ENCODE measurements at places on chromosomes 2 and 18.

DNA sequence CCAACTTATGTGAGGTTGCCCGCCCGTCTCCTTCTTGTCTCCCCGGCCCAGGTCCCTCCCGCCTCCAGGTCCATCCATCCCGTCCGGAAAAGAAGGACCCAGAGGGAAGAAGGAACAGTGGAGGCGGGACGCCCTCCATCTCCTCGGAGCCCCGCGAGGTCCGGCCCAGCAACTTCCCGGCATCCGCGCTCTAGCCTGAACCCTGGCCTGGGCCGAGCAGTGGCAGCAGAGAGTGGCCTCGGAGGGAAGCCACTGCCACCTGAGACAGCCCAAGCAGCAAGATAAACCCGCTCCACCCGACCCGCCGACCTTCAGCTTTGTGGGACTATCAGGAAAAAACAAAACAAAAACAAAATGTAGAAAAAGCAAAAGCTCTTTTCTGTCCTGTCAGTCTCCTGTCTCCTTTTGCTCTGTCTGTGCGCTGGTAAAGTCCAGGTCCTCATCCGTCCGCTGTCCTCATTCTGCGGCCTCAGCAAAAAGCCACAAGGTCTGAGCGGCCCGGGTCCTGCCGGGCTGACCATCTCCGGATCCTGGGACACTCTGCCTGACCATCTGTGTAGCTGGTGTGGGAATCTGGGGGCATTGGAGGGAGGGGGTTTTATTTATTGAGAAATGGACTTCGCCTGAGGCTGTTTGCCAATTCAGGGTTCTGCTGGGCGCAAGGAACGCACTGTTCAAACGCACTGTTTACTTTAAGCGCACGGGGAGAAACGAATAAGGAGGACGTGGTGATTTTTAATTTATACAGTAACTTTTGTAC lies 3.1 kb downstream of the DLX1 start:
- H3K27me3 ChIP-seq = peaks cover 91% of the 10 kb centered on the region
- H3K4me3 ChIP-seq = no peak overlapping the region
- H3K4me1 ChIP-seq = peaks cover 13% of the 10 kb centered on the region
- H3K36me3 ChIP-seq = no peaks in the 10 kb centered on the region

DNA sequence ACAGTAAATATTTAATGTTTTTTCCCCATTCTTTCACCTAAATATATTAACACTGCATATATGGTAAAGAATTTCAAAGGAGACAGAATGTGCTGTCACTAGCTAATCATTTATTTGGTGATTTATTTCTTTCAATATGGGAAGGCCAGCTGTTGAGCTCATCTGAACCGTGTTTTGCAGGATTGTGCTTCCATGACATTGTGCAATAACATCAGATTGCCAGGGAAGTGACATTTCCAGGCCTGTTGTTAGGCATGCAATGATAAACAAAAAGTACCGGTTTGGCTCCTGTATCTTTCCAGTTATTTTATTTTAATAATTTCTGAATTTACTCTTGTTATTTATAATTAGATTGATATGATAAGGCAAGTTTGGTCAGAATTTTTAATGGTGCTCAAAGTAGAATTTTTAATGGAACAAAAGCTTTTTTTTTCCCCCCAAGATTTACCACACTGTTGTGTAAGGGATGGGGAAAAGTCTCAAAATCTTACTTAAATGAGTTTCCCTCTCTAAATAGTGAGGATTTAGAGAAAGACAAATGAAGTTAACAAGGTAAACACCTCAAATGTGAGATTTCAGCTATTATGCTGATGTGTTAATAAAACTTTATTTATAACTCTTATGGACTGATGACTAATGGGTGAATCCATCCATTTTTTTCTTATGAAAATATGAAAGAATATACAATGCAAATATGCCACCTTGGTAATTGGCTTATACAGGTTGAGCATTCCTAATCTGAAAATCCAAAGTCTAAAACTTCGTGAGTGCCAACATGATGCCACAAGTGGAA lies 52.7 kb downstream of the MALT1 start:
- no peaks in the 10 kb centered on the region for H3K4me1 ChIP-seq
- no peaks in the 10 kb centered on the region for H3K27me3 ChIP-seq
- no peak overlapping the region for H3K27ac ChIP-seq
- no peaks in the 10 kb centered on the region for H3K36me3 ChIP-seq
- H3K4me3 ChIP-seq = no peak overlapping the region

DNA sequence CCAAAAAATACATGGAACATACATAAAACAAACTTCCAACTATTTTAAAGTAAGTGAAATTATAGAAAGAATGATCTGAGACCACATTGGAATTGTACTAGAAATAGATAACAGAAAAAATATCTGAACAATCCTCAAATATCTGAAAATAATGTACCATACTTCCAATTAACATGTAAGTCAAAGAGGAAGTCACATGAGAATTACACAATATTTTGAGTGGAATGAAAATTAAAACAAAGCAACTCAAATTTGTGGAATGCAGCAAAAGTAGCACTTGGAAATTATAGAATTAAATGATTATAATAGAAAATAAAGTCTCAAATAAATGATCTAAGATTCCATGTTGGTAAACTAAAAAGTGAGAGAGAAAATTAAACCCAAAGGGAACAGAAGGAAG lies 38.3 kb upstream of the CTIF start:
- H3K4me1 ChIP-seq = no peaks in the 10 kb centered on the region
- H3K4me3 ChIP-seq = no peak overlapping the region
- H3K27me3 ChIP-seq = no peaks in the 10 kb centered on the region
- H3K36me3 ChIP-seq = no peaks in the 10 kb centered on the region

DNA sequence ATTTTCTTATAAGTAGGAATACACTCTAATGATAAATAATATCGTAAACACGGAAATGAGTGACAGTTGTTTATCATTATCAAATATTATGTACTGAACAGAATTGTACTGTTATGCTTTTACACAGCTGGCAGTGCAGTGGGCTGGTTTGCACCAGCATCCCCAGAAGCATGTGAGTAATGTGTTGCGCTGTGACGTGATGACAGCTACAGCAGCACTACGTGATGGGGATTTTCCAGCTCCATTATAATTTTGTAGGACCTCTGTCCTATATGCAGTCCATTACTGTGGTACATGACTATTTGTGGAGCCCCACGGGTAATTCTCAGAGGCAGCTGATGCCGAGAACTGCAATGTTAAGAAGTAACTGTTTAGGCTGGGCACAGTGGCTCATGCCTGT lies 77.3 kb upstream of the ATG16L1 start:
- H3K36me3 ChIP-seq = no peaks in the 10 kb centered on the region
- DNase-seq = no peak
- H3K27ac ChIP-seq = no peak overlapping the region
- no peak overlapping the region for H3K4me3 ChIP-seq

GRCh38 chr2:20479835-20480234 lies 33.0 kb downstream of the RHOB start:
- H3K4me1 ChIP-seq = peaks cover 29% of the 10 kb centered on the region
- H3K4me3 ChIP-seq = no peak overlapping the region
- H3K27me3 ChIP-seq = no peaks in the 10 kb centered on the region
- H3K36me3 ChIP-seq = no peaks in the 10 kb centered on the region

DNA sequence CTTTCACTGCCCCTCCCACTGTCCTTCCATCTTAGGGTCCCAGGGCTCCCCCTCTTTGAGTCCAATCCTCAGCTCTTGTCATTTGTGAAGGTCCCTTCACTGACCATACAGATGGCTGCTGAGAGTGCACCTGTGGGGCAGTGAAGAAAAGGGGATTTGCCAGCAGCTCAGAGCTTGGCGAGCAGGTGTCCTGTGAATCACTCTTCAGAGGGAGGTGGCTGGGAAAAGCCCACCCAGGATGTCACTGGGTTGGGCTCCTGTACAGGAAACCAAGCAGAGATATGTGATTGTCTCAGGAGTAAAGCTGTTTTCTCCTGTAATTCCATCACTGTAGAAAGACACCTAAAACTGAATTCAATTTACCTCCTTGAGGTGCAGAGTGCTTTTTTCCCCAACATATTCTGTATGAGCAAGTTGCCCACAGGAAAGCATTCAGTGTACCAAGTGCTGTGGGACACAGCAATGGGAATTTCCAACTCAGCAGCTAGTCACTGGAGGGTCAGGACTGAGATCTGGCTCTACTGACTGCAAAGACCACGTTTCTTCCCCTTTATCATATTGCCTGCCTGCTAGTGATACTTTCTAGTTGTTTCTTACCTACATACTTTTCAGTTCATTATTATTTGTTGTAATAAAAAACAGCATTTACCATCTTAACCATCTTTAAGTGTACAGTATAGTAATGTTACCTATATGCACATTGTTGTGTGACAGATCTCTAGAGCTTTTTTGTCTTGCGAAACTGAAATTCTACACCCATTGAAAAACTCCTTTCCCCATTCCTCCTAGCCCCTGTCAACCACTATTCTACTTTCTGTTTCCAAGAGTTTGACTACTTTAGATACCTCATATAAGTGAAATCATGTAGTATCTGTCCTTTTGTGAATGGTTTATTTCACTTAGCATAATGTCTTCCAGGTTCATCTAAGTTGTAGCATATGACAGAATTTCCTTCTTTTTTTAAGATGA lies 239.1 kb downstream of the TSN start:
- H3K27ac ChIP-seq = no peak overlapping the region
- no peaks in the 10 kb centered on the region for H3K36me3 ChIP-seq
- no peaks in the 10 kb centered on the region for H3K27me3 ChIP-seq
- H3K4me1 ChIP-seq = no peaks in the 10 kb centered on the region
- DNase-seq = no peak

DNA sequence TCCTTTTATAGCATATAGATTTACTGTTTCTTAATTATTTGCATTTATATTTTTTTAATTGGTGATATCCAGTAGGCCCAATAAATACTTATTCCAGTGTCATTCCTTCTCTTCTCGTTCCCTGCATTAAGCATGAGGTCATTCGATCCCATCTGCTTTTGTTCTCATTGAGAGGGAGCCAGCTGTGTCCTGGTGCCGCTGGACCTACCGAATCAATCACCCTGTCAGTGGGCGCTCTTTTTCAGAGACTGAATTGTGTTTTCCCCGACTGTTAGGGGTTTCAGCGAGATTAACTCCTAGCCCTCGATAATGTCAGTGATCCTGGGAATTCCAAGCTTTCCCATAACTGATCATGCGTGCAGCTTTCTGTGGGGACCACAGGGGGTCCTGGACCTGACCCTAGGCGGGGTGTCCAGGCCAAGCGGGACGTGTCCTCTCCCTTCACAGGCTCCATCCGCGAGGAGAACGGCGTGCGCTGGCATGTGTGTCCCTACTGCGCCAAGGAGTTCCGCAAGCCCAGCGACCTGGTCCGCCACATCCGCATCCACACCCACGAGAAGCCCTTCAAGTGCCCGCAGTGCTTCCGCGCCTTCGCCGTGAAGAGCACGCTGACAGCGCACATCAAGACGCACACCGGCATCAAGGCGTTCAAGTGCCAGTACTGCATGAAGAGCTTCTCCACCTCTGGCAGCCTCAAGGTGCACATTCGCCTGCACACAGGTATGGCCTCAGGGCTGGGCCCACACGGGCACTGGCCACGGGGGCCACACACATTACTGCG lies 72.4 kb downstream of the ZNF236 start:
- DNase-seq = no peak
- H3K27me3 ChIP-seq = no peaks in the 10 kb centered on the region
- peaks cover 44% of the 10 kb centered on the region for H3K36me3 ChIP-seq
- H3K27ac ChIP-seq = no peak overlapping the region
- no peaks in the 10 kb centered on the region for H3K4me1 ChIP-seq

GRCh38 chr2:112917856-112918255 lies 6.9 kb downstream of the IL37 start:
- no peak overlapping the region for H3K4me3 ChIP-seq
- H3K27me3 ChIP-seq = no peaks in the 10 kb centered on the region
- no peak for DNase-seq
- no peaks in the 10 kb centered on the region for H3K36me3 ChIP-seq
- no peak overlapping the region for H3K27ac ChIP-seq

DNA sequence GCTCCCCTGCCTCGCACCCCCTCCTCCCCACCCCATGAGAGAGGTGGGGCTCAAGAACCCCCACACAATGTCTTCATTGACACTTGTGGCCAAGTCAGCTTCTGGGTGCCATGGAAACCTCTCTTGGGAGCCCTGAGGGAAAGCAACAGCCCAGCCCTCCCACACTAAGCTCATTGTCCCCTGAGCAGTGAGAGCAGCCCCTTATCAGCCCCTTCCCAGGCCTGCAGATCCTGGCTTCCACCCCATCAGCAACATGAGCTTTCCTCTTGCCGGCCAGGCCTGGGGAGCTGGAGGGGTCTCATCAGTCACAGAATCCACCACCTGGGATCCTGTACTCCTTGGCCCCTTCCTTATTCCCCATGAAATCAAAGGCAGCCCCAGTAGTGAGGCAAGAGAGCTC lies 107.8 kb upstream of the ST3GAL5 start:
- no peaks in the 10 kb centered on the region for H3K36me3 ChIP-seq
- H3K27me3 ChIP-seq = no peaks in the 10 kb centered on the region
- H3K4me1 ChIP-seq = peaks cover 56% of the 10 kb centered on the region
- no peak overlapping the region for H3K4me3 ChIP-seq
- DNase-seq = no peak
- peak overlapping the region; percentile 92 for H3K27ac ChIP-seq

GRCh38 chr18:61236356-61237057 lies 96.7 kb upstream of the CDH20 start:
- H3K4me1 ChIP-seq = no peaks in the 10 kb centered on the region
- H3K4me3 ChIP-seq = no peak overlapping the region
- H3K36me3 ChIP-seq = no peaks in the 10 kb centered on the region
- H3K27me3 ChIP-seq = no peaks in the 10 kb centered on the region
- no peak for DNase-seq

DNA sequence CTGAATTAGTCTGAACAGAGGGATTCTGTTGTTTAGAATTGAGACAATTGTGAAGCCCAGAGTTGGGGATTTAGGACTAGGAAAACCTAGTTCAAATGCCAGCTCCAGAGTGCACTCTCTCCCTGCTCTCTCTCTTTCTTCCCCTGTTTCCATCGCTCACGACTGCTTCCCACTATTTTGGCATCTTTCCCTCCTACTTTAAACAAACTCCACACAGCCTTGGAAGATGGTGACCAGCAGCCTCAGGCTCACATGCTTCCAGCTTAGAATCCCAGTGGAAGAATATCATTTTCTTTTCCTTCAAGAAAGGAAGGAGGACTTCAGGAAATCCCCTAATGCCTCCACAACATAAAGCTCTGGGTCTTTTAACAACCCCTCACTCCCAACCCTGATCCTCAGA lies 6.1 kb upstream of the DNMT3A start:
- no peak for DNase-seq
- no peaks in the 10 kb centered on the region for H3K27me3 ChIP-seq
- H3K4me1 ChIP-seq = no peaks in the 10 kb centered on the region
- H3K27ac ChIP-seq = no peak overlapping the region

DNA sequence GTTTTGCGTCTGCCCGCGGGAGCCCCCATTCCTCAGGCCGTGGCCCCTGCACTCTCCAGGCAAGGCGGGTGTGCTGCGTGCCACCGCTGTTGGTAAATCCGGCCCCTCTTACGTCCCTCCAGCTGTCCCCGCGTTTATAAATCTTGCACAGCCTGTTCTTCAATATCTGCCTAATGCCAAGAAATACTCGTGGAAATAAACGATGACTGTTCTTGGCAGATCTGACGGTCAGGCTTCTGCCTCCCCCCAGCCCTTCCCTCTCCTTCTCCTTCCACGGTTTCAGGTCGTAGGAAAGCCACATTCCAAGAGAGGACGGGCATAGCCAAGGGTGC lies 20.5 kb downstream of the ODC1 start:
- H3K27me3 ChIP-seq = no peaks in the 10 kb centered on the region
- no peaks in the 10 kb centered on the region for H3K36me3 ChIP-seq
- H3K4me3 ChIP-seq = no peak overlapping the region
- H3K27ac ChIP-seq = no peak overlapping the region

Measured in thoracic aorta (tissue), 2 donors.